Activated CD8-positive, alpha-beta T cell treated with anti-CD3 and anti-CD28 coated beads, Interleukin-2, amount 10 ng/mL, durations not matched to agents 7 days and 5 days (primary cell): ENCODE measurements at places on chromosomes 3 and 15. TPM values are rescaled to one million over a fixed set of nuclear protein-coding genes. Genes with fewer than 3 reads are reported as not detected.

DNA sequence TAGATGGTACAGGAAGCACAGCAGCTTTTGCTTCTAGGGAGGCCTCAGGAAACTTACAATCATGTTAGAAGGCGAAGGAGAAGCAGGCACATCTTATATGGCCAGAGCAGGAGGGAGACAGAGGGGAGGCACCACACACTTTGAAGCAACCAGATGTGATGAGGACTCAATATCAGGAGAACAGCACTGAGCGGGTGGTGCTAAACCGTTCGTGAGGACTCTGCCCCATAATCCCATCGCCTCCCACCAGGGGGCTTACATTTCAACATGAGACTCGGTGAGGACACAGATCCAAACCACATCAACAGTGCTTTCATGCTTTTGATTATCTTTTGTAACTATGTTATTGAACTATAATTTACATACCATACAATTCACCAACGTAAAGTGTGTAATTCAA lies 7.6 kb upstream of the TMEM44 start:
- DNase-seq = peak; percentile 51

DNA sequence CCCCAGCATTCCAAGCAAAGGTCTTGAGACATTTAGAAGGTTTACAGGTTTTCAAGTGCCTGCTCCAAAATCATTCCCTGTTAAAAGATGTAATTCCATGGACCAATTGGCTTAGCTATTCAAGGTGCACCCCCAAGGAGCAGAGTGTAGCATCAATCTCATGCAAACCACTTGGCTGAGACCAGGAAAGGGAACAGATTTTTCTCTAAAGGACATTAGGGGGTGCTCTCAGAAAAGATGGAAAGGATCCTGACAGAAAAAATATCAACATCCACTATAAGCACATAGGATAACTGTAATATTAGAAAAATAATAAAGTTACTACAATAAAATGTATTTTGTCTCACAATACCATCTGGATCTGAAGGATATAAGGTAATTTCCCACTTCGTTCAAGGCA lies 328.0 kb upstream of the CDIN1 start:
- DNase-seq = no peak

- DNase-seq = no peak
Observed at GRCh38 chr3:139289860-139290524, 53.8 kb upstream of the MRPS22 start.

- no peak for DNase-seq
Observed at GRCh38 chr3:187902041-187902471, 156.8 kb upstream of the BCL6 start.

DNA sequence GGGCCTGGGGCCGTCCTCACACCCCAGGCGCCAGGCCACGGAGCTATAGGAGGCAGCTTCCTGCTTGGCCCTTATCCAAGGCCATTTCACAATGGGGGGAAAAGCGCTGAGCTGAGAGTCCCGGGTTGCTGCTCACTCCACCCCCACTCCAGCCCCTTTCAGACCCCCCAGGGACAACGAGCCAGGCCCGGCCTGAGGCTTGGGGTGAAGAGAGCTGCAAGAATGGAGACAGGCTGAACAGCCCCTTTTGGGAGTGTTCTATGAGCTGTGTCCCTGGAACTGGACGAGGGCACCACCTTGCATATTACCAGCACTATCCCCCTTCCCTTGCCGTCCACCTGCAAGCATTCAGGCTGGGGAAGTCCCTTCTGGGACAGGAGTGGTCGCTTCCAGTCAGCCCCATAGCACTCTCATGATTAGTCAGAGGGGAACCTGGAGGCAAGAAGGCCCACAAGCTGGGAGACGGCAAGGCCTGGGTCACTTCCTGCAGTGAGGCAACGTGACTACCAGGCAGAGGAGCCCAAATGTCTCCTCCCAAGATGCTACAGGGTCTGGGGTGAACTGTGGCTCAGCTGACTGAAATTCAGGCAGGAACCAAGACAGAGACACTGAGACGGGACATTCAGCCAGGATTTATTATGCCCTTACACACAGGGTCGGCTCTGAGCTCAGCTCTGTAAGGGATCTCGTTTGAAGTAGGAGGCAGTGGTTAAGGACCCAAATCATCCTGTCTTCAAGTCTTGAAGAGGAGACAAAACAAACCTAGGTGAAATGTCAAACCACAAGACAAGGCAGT lies 8.6 kb upstream of the SRP14 start:
- peak; percentile 74 for DNase-seq

GRCh38 chr15:58454950-58455401 lies 23.2 kb downstream of the LIPC start:
- no peak for DNase-seq

DNA sequence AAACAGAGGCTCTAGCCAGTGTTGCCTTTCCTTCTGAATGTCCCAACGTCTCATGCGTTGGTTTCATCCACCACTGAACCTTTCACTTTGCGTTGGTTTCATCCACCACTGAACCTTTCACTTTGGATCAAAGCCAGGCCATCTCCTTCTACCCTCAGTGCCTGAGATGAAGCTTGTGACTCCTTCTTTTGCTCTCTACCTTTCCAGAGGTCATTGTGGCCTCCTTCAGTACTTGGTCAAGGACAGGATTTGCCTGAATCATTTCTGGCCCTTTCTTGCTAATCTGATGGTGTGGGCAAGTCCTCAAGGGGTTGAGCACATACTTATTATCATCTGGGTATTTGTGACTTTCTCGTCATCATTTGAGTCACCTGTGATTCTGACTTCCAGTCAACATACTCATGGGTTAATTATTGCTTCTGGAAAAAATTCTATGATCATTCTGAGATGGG lies 50.0 kb downstream of the SELENOT start:
- no peak for DNase-seq

DNA sequence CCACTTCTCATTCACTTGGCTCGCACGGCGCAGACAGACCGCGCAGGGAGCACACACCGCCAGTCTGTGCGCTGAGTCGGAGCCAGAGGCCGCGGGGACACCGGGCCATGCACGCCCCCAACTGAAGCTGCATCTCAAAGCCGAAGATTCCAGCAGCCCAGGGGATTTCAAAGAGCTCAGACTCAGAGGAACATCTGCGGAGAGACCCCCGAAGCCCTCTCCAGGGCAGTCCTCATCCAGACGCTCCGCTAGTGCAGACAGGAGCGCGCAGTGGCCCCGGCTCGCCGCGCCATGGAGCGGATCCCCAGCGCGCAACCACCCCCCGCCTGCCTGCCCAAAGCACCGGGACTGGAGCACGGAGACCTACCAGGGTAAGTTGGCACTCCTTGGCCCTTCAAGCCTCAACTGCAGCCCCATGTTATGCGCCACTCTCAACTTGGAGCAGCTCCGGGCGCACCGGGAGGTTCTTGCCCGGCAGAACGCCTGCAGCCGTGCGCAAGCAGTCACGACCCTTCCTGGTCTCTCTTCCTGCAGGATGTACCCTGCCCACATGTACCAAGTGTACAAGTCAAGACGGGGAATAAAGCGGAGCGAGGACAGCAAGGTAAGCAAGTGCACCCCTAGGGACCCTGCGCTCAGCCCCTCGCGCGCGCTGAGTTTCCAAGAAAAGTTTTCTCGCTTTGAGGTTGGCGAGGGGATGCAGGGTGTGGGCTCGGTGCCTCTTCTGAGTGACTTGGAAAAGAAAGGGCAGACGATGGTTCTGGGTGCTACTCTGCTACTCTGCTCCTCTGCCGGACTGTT lies at the start of gene BHLHE40:
BHLHE40 (plus strand) TSS at position 10 of the 801 bp plus-strand sequence; CDS start at position 292, 282 bp downstream.
- no peak for DNase-seq

DNA sequence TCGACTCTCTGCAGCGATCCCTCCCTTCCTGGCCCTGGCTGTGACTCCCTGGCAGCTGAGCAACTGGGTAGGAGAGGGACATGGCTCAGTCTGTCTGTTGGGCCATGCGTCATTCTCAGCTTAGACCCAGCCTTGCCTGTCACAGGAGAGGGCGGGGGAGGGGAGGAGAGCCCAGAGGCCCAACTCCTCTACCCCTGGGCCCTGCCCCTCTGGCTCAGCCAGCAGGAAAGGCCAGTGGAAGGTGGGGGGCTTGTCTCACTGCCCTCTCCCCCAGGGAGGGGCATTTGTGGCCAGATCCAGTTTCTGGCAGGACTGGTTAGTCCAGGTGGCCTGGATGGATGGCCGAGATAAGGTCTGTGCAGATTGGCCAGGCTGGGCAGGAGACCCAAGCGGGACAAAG lies 31.6 kb downstream of the DNAJB8 start:
- DNase-seq = no peak

DNA sequence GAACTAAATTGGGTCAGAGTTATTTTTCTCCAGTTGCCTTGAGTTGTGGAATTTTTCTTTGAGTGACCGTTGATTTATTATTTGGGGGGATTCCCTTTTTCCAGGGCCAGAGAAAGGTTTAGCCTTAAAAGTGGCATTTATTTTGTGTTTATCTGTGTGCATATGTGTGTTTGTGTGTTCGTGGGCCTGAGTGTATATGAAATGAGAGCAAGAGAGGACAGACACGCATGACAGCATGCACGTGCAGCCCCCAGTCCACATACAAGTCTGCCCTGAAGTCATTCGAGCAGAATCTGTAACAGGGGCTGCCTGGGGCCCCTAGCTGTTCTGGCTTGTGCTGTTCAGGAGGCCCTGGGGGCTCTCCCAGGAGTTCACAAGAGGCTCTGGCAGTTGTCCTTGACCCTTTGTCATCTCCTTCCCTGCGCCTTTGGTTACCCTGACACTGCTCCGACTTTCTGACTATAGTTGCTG lies 18.3 kb upstream of the TRAK1 start:
- DNase-seq = no peak

DNA sequence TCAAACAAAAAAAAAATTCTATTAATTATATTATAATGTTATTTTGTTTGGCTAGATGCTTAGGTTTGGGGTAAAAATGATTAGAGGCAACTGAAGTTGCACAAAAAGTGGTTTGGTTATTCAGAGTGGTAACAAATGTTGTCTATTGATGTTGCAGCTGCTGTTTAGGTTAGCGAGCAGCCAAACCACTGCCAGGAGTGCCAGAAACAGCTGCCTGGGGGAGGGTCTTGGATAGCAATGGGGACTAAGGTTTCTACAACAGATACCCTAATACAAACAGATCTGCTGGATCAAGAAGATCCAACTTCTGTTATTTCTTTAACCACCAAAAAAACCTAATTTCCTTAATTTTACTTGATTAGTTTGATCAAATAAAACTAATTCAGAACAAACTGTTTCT lies 26.6 kb downstream of the BTLA start:
- DNase-seq = no peak

FILIP1L gene
- 1.7 TPM for total RNA-seq

CCR8 gene
- 0.94 TPM for total RNA-seq

LRRC3B gene
- not detected for total RNA-seq

ARPC4 gene
- 321 TPM for total RNA-seq
